Dermis microvascular lymphatic vessel endothelial cell (primary cell): ENCODE measurements at places on chromosomes 2 and 18. TPM values are rescaled to one million over a fixed set of nuclear protein-coding genes. Genes with fewer than 3 reads are reported as not detected.

- DNase-seq, result no peak
Observed at GRCh38 chr2:188146888-188147287, 144.8 kb upstream of the GULP1 start.

- DNase-seq, result peak; percentile 74
Observed at GRCh38 chr2:57759822-57760300, 286.7 kb upstream of the VRK2 start.

DNA sequence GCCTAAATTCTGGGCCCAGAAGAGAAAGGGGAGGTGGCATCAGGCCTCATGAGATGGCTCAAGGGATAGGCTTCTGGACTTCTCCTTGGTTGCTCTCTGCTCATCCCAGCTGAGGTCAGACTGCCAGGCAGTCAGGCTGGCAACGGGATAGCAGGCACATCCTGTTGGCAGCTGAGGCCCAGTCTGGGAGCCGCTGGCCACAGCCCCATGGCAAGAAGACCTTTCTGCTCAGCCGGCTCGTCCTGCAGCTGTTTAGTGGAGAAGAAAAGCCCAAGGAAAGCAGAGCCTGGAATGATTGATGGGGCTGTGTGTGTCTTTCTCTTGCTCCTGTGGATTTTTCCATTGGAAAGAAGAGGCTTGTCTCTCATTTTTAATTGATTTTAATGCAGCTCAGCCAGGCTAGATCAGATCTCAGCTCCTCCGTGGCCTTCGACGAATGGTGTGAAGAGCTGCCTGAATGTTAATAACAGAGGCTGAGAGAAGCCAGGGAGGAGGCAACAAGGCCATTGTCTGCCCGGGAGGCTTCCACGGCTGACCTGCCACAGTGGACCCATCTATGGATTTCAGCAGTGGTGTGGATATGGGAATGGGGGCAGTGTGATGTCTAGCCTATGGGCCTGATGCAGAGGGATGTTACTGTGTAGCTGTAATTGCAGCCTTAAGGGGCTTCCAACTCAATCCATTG, 99.5 kb downstream of the HS1BP3 start:
- no peak for DNase-seq

- no peak for DNase-seq
Observed at GRCh38 chr2:144495227-144496091, 24.5 kb downstream of the ZEB2 start.

DNA sequence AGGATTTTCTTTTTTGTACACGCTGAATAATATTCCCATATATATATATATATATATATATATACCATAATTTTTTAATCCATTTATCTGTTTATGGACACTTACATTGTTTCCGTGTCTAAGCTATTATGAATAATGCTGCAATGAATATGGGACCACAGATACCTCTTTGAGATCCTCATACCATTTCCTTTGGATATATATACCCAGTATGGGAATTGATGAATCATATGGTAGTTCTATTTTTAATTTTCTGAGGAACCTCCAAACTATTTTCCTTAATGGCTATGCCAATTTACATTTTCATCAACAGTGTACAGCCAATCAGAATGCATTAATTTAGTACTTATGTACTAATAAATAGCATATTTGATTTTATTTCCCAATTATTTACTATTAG, 53.1 kb downstream of the MERTK start:
- no peak for DNase-seq

SLC30A3 gene
- total RNA-seq, result 6.3 and 15.0 TPM in 2 replicates

C2orf74 gene
- total RNA-seq, result 3.2 and 5.9 TPM in 2 replicates
